ENCODE measurements at places on chromosomes 16 and 17.

- DNase-seq, result no peak
These were observed 336.2 kb upstream of the PMFBP1 start for GRCh38 chr16:72508191-72508590.

GRCh38 chr17:7612294-7612640 is 2.4 kb downstream of the FXR2 start:
- DNase-seq, result no peak

- no peak for DNase-seq
These were observed 79.8 kb upstream of the ADAMTS18 start for GRCh38 chr16:77514500-77515220.

- DNase-seq, result no peak
These were observed 59.5 kb upstream of the CDC42EP4 start for GRCh38 chr17:73371285-73371684.

DNA sequence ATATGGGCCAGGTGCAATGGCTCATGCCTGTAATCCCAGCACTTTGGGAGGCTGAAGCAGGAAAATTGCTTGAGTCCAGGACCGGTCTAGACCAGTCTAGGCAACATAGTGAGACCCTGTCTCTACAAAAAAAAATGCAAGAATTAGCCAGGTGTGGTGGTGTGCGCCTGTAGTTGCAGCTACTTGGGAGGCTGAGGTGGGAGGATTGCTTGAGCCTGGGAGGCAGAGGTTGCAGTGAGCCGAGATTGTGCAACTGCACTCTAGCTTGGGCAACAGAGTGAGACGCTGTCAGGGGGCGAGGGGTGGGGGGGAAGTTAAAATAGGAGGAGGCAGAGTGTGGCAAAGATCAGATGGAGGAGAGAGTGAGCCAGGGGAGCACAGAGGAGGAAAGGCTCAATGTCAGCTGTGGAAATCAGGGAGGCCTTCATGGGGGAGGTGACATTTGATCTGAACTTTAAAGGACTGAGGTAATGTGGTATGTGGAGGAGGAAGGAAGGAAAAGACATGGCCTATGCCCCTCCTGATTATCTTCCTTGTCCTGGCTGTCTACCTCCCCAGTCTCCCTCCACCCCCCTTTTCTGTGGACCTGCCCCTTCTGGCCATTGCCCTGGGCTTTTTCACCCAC is 4.7 kb upstream of the GOT2 start:
- DNase-seq, result no peak

- no peak for DNase-seq
These were observed 196.4 kb downstream of the CCDC182 start for GRCh38 chr17:57548421-57549410.

GRCh38 chr16:81307770-81308169 is 7.0 kb upstream of the GAN start:
- DNase-seq, result no peak

- no peak for DNase-seq
These were observed 1.4 kb upstream of the CBX2 start for GRCh38 chr17:79776376-79777119.

- DNase-seq, result peak; percentile 25
These were observed 82.2 kb downstream of the TNRC6C start for GRCh38 chr17:78040440-78041385.

Measured in activated CD8-positive, alpha-beta T cell treated with anti-CD3 and anti-CD28 coated beads for 36 hours (primary cell).